Gastrocnemius medialis (tissue), 4 donors: ENCODE measurements at places on chromosomes 6 and 20. TPM values are rescaled to one million over a fixed set of nuclear protein-coding genes. Genes with fewer than 3 reads are reported as not detected.
A peak's percentile ranks its signal among the peaks of the same experiment; 100 is the strongest.

PDE7B gene
- 2.5 TPM for total RNA-seq

PRRT1 gene
- total RNA-seq, result not detected

TFB1M gene
- 13.4 TPM for total RNA-seq

BMP5 gene
- 3.9 TPM for total RNA-seq

ADGB gene
- total RNA-seq, result not detected

ADISSP gene
- 5.9 TPM for total RNA-seq

WFDC10B gene
- not detected for total RNA-seq

DAAM2 gene
- total RNA-seq, result 37.4 TPM

PRDM1 gene
- total RNA-seq, result 2.1 TPM

ZC2HC1B gene
- not detected for total RNA-seq

- H3K4me3 ChIP-seq, result peak overlapping the region; percentile 16
- no peaks in the 10 kb centered on the region for H3K4me1 ChIP-seq
- H3K36me3 ChIP-seq, result no peaks in the 10 kb centered on the region
- no peak for DNase-seq
- H3K27ac ChIP-seq, result no peak overlapping the region
- H3K27me3 ChIP-seq, result no peaks in the 10 kb centered on the region
These were observed 28.5 kb upstream of the CCR6 start for GRCh38 chr6:167094436-167094819.

GRCh38 chr6:170024940-170025339 lies 265.9 kb downstream of the DLL1 start:
- no peaks in the 10 kb centered on the region for H3K27me3 ChIP-seq
- no peak for DNase-seq
- H3K27ac ChIP-seq, result no peak overlapping the region
- H3K36me3 ChIP-seq, result no peaks in the 10 kb centered on the region
- H3K4me1 ChIP-seq, result no peaks in the 10 kb centered on the region
- H3K4me3 ChIP-seq, result no peak overlapping the region

DNA sequence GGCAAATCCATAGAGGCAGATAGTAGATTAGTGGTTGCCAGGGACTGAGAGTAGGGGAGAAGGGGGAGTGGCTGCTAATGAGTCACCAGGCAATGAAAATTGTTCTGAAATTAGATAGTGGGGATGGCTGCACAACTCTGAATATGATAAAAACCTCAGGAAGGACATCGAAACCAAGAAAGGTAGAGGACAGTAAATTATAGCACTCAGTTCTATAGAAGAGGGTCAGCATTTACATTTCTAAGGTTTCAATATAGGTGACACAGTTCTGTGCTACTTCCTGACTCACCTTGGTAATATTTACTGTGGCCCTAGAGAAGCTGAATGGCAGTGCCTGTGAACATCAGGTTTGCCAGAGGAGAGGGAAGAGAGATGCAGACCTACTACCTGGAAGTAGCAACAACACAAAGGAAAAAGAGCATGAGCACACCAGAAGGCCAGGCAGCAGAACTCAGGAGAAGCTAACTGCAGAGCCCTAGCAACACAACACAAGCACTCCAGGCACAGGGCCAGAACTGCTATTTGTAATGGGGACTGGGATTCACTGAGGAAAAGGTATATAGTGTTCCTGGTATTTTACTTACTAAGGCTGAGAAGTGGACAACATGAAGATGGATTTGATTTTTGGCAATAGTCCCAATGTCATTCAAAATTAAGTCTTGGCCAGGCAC lies 75.9 kb downstream of the PLCG1 start:
- peaks cover 9% of the 10 kb centered on the region for H3K4me1 ChIP-seq
- H3K36me3 ChIP-seq, result no peaks in the 10 kb centered on the region
- no peaks in the 10 kb centered on the region for H3K27me3 ChIP-seq
- DNase-seq, result no peak
- H3K27ac ChIP-seq, result no peak overlapping the region

DNA sequence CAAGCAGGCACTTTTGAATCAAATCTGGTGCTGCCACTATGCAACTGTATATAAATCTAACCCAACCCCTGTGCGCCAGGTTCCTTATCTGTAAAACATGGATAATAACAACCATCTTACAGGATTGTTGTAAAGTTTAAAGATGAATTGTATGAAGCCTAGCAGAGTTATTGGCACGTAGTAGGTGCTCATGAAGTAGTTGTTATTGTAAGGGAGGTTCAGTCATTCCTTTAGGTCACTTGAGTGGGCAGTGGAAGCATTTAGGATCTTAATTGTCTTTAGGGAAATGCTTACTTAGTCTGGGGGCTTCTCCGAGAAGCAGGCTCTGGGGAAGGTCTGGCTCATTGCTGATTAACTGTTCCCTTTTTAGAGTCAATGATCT lies 29.8 kb upstream of the PKIG start:
- no peaks in the 10 kb centered on the region for H3K36me3 ChIP-seq
- no peak overlapping the region for H3K4me3 ChIP-seq
- peak overlapping the region; percentile 92 for H3K27ac ChIP-seq
- H3K27me3 ChIP-seq, result no peaks in the 10 kb centered on the region
- DNase-seq, result no peak

DNA sequence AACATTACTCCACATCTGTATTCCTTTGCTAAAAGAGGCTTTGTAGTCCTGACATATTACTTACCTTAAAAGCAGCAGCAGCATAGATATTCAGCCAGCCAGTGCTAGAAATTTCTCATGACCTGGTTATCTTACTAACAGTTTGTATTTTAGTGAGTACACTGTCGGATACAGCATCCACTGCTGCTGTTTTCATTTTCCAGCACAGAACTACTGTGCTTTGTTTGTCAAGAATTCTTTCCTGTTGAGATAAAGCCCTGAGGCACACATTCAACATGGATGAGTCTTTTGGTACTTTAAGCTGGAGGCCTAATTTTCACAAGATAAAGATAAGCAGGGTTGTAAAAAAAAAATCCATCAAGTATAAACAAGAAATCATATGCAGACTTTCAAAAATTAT lies 311.2 kb upstream of the OPRM1 start:
- DNase-seq, result no peak
- no peak overlapping the region for H3K27ac ChIP-seq
- no peaks in the 10 kb centered on the region for H3K4me1 ChIP-seq
- H3K36me3 ChIP-seq, result no peaks in the 10 kb centered on the region
- H3K4me3 ChIP-seq, result no peak overlapping the region

- H3K36me3 ChIP-seq, result no peaks in the 10 kb centered on the region
- H3K27me3 ChIP-seq, result no peaks in the 10 kb centered on the region
- no peak overlapping the region for H3K4me3 ChIP-seq
- no peaks in the 10 kb centered on the region for H3K4me1 ChIP-seq
- no peak overlapping the region for H3K27ac ChIP-seq
These were observed 58.9 kb upstream of the OPRM1 start for GRCh38 chr6:153980171-153980570.

- no peaks in the 10 kb centered on the region for H3K4me1 ChIP-seq
- H3K36me3 ChIP-seq, result no peaks in the 10 kb centered on the region
- no peaks in the 10 kb centered on the region for H3K27me3 ChIP-seq
- DNase-seq, result no peak
- no peak overlapping the region for H3K27ac ChIP-seq
These were observed 108.1 kb downstream of the FAM50B start for GRCh38 chr6:3957321-3957720.

- no peaks in the 10 kb centered on the region for H3K4me1 ChIP-seq
- no peak overlapping the region for H3K4me3 ChIP-seq
- H3K27ac ChIP-seq, result no peak overlapping the region
- H3K27me3 ChIP-seq, result no peaks in the 10 kb centered on the region
These were observed 868.9 kb downstream of the PHF3 start for GRCh38 chr6:64504503-64504902.

DNA sequence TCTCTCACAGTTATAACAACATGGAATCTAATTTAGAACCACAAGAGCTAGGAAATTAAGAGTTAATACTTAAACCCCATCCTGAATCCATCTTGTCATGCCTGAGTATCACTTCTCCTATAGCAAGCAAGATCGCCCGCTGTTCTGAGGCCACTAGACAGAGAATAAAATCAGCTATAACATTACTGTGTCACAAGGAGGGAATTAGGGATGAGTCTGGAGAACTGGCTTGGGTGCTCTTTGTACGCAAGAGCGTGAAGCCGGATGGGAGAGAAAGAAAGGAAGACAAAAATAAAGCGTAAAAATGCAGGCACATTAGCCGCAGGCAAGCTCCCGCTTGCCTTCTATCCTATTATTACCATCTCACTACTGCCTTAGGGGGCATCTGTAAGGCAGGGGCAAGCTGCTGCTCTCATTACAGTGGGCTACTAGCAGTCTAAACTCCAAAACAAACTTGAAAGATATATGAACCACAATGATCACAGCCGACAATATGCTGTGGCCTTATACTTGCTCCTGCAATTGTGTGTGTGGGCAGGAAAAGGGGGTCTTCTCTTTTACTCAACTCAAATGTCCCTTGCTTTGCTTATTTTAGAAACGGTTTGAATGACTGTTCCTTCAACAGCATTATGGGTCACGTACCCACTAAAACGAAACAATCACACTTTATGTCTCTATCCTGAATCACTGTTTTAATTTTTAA lies 81.9 kb downstream of the GJA10 start:
- no peaks in the 10 kb centered on the region for H3K36me3 ChIP-seq
- H3K4me1 ChIP-seq, result peaks cover 40% of the 10 kb centered on the region
- no peak overlapping the region for H3K4me3 ChIP-seq
- no peaks in the 10 kb centered on the region for H3K27me3 ChIP-seq
- peak overlapping the region; percentile 90 for H3K27ac ChIP-seq

DNA sequence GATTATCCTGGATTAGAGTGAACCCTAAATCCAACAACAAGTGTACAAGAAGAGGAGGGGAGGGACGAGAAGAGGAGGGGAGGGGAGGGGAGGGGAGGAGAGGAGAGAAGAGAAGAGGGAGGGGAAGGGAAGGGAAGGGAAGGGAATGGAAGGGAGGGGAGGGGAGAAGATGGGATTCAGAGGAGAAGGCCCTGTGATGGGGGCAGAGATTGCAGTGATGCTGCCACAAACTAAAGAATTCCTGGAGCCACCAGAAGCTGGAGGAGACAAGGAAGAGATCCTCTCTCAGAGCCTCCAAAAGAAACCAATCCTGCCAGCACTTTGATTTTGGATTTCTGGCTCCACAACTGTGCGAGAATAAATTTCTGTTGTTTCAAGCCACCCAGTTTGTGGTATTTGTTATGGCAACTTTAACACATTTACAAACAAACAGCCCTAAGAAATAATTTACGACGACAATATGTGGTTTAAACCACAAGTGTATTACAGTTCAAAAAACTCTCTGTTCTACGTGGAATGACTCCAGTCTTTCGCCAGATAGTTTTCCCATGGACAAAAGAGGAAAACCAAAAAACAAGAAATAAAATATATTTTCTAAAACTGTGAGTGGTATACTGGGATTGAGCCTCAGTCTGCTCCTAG lies 235.4 kb downstream of the HDGFL1 start:
- H3K4me3 ChIP-seq, result no peak overlapping the region
- no peaks in the 10 kb centered on the region for H3K36me3 ChIP-seq
- DNase-seq, result no peak
- no peaks in the 10 kb centered on the region for H3K4me1 ChIP-seq

DNA sequence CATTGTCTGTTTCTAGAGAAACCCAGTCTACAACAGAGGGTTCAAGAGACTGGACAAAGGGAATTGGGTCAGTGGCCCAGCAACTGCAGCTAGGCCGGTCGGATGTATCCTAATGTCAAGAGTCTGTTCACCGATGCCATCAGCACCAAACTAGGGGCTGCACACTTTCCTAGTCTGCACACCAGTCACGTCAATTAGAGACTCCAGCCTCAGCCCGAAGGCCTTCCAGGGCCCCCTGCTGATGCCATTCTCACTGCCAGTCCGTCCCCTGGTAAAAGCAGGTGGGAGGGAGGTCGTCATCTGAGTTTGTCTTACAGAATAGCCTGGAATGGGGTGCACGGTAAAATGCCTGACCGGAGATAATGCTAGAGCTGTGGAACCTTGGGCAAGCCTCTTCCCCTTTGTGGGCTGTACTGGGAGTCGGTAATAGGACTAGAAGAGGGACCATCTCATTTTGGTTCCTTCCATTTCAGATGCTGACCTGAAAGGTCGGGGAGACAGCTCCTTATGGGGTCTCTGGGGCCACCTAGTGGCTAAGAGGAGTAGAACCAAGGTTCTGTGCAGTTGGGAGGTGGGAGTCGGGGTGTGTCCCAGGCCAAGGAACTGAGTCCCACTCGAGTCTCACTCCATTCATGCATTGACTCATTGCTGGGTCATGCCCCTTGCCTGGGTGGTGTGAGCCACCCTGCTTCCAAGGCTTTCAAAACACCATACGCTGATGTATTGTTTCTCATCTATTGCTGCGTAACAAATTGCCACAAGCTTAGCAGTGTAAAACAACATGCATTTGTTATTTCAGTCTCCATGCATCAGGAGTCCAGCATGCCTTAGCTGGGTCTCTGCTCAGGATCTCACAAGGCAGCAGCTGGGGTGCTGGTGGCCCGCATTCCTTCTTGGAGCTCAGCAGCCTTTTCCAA lies 5.1 kb downstream of the SOX12 start:
- no peak overlapping the region for H3K27ac ChIP-seq
- H3K4me3 ChIP-seq, result no peak overlapping the region
- peaks cover 5% of the 10 kb centered on the region for H3K4me1 ChIP-seq

- no peak overlapping the region for H3K4me3 ChIP-seq
- peak overlapping the region; percentile 5 for H3K27ac ChIP-seq
- no peak for DNase-seq
- H3K27me3 ChIP-seq, result no peaks in the 10 kb centered on the region
- peaks cover 10% of the 10 kb centered on the region for H3K4me1 ChIP-seq
- no peaks in the 10 kb centered on the region for H3K36me3 ChIP-seq
These were observed 14.5 kb downstream of the REV3L start for GRCh38 chr6:111468329-111469012.

GRCh38 chr6:169162752-169163407 lies 90.8 kb downstream of the THBS2 start:
- H3K4me3 ChIP-seq, result no peak overlapping the region
- peaks cover 1% of the 10 kb centered on the region for H3K4me1 ChIP-seq
- H3K36me3 ChIP-seq, result no peaks in the 10 kb centered on the region
- no peak for DNase-seq
- no peak overlapping the region for H3K27ac ChIP-seq
- no peaks in the 10 kb centered on the region for H3K27me3 ChIP-seq

DNA sequence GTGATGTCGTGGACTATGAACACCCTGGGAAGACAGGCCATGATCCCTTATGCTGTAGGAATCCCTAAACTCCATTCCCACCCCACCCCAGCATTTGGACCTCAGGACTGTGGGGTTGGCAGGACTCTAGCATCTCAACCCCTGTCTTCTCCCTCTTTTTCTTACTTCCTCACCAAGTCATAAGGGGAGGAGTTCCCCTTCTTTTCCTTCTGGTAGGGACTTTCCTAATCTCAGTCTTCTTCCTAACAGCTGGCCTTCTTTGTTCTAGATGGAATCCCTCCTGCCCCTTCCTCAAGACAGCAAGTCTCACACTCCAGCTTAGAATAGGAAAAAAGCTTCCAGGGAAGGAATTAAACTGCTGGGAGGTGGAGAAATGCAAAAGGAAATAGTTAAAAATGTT lies 2.3 kb upstream of the SIRPB2 start:
- H3K27ac ChIP-seq, result no peak overlapping the region
- H3K4me1 ChIP-seq, result no peaks in the 10 kb centered on the region

- peak overlapping the region; percentile 38 for H3K4me3 ChIP-seq
- peaks cover 10% of the 10 kb centered on the region for H3K4me1 ChIP-seq
- peak overlapping the region; percentile 40 for H3K27ac ChIP-seq
- H3K27me3 ChIP-seq, result peaks cover 13% of the 10 kb centered on the region
- no peak for DNase-seq
These were observed 804 bp downstream of the C6orf141 start for GRCh38 chr6:49551078-49551865.

GRCh38 chr6:30283761-30284160 lies 43.0 kb upstream of the TRIM39 start:
- H3K4me1 ChIP-seq, result no peaks in the 10 kb centered on the region
- no peak overlapping the region for H3K4me3 ChIP-seq
- no peak for DNase-seq
- no peaks in the 10 kb centered on the region for H3K36me3 ChIP-seq
- no peaks in the 10 kb centered on the region for H3K27me3 ChIP-seq
- H3K27ac ChIP-seq, result no peak overlapping the region

- H3K4me1 ChIP-seq, result no peaks in the 10 kb centered on the region
- no peaks in the 10 kb centered on the region for H3K36me3 ChIP-seq
- no peak for DNase-seq
These were observed 13.9 kb upstream of the BCLAF1 start for GRCh38 chr6:136303516-136303915.
